ENCODE measurements at places on chromosomes 1 and 21.

GRCh38 chr1:10065344-10065685, 32.6 kb downstream of the UBE4B start:
- peak; percentile 32 for DNase-seq

DNA sequence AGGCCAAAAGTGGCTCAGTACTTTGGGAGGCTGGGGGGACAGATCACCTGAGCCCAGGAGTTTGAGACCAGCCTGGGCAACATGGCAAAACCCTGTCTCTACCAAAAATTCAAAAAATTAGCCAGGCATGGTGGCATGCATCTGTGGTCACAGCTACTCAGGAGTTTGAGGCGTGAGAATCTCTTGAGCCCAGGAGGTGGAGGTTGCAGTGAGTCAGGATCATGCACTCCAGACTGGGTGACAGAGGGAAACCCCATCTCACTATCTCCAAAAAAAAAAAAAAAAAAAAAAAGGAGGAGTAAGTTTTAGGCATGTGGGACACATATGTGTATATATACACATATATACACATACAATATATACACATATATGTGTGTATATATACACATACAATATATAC, 165.3 kb upstream of the DPYD start:
- no peak for DNase-seq

GRCh38 chr1:100543640-100544039, 5.7 kb downstream of the GPR88 start:
- DNase-seq, result no peak

- DNase-seq, result no peak
These were observed 32.0 kb upstream of the WASF2 start for GRCh38 chr1:27521861-27522431.

DNA sequence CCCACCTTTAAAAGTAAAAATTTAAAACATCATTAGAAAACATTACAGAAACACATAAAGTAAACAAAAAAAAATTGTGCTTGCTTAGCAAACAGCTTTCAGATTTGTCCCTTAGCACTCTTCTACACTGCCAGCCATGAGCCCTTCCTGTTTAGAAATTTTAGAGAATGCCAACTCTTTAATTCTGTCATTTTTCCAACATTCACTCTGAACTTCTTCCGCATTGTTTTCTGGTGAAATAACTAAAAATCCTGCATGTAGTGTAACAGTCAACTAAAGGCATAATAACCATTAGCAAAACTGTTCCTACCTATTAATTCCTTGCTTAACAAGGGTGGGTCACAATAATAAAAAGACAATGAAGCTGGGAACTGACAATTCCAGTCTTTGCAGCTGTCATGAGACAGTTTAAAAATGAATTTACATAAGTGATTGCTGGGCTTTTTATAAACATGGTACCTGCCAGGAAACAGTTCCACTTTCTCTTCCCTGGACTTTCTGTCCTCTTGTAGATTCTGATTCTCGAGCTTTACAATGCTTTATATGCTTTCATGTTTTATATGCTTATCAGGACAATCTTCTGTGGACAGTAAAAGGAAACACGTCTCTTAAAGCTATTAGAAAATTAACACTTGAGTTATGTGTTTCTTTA, 19.0 kb downstream of the GNG12 start:
- no peak for DNase-seq

DNA sequence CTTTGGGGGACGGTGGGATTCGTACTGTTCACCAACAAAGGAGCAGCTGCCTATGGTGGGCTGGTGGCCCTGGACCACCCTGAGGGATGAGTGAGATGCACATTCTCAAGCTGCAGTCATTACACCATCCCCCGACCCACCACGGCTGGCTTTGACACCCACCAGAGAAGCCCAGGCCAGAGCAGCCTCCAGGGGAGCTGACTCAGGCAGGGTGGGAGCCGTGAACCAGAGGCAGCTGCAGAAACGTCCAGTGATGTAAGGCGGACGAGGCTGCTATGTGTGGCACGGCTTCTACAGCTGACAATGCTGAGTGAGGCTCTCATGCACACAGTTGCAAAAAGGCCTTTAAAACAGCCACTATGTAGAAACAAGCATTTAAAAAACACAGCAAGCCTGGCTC, 40.1 kb downstream of the CHAF1B start:
- DNase-seq, result peak; percentile 18

DNA sequence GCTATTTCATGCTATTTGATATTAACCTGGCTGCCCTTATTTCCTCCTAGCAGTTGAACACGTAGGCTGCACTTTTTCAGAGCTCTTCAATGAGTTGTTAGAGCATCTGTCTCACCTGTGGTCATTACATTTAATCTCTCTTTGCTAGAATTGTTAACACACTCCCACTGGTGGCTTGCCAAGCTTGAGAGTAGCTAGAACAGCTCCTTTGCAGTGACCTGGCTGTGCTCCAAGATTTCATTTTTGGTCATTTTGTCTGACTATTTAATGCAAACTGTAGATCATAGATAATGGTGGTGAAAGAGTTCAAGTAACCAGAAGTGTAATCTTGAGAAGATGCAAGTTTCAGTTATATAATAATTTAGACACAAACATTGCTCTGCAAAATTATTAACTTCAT, 105.6 kb downstream of the LRRC7 start:
- DNase-seq, result no peak

DNA sequence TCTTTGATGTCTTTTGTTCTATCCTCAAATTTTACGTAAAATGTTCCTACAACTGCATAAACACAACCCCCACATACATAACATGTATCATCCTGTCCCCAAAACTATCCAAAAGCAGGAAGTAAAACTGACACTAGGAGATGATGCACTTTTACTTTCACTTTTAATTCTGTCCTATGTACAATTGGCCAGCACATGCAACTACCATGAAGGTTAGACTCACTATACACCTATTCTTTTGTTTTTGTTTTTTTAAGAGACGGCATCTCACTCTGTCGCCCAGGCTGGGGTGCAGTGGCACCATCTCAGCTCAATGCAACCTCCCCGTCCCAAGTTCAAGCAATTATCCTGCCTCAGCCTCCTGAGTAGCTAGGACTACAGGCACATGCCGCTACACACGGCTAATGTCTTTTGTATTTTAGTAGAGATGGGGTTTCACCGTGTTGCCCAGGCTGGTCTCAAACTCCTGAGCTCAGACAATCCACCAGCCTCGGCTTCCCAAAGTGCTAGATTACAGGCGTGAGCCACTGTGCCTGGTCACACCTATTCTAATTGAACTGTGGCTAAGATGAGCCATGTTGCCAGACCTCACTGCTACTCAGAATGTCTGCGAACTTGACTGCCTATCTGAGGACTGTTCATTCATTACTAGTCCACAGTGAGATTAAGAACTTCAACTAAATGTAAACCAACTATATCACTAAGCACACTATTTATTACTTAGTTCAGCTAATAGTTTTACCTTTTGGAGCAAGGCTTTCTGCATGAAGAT, 48.0 kb downstream of the TOR3A start:
- no peak for DNase-seq

- no peak for DNase-seq
These were observed 41.9 kb downstream of the SLC45A1 start for GRCh38 chr1:8359617-8360481.

GRCh38 chr1:10782491-10783244, 13.8 kb downstream of the CASZ1 start:
- DNase-seq, result peak; percentile 36

DNA sequence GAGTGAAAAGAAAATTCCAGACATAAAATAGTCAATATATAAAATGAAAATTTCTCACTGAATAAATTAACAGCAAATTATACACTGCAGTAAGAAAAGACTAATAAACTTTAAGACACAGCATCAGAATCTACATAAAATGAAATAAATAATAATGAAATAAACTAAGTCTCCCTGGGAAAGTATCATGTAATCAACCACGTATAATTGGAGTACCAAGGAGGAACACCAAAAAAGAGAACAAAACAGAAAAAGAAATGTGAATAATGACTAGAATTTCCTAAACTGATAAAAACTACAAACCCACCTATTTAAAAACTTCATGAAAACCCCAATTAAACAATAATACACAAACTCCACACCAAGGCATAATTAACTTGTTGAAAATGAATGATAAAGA, 43.6 kb downstream of the SASS6 start:
- DNase-seq, result no peak

GRCh38 chr1:62045574-62045973, 149.1 kb upstream of the L1TD1 start:
- DNase-seq, result no peak

DNA sequence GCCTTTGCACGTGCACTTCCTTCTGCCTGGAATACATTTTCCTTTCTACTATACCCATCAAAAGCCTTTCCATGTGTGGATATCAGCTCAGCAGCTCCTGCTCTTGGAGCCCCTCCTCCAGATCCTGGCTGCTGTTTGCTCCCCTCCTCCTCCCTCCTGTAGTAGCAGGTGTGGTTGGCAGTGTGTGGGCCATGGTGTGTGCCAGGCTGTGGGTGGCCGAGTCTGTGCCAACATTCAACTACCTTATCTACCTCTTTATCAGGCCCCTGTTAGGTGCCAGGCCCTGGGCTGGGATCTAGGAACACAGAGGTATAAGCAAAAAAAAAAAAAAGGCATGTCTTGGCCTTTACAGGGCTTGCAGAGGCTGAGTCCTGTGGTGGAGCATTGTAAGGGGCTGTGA, 180.6 kb upstream of the JUN start:
- DNase-seq, result no peak

GRCh38 chr1:52955129-52955970, 28.3 kb downstream of the SCP2 start:
- no peak for DNase-seq

- peak; percentile 92 for DNase-seq
These were observed 5.5 kb downstream of the C2CD2 start for GRCh38 chr21:41948078-41948895.

GRCh38 chr1:218886101-218886871, 287.4 kb upstream of the LYPLAL1 start:
- peak; percentile 50 for DNase-seq

DNA sequence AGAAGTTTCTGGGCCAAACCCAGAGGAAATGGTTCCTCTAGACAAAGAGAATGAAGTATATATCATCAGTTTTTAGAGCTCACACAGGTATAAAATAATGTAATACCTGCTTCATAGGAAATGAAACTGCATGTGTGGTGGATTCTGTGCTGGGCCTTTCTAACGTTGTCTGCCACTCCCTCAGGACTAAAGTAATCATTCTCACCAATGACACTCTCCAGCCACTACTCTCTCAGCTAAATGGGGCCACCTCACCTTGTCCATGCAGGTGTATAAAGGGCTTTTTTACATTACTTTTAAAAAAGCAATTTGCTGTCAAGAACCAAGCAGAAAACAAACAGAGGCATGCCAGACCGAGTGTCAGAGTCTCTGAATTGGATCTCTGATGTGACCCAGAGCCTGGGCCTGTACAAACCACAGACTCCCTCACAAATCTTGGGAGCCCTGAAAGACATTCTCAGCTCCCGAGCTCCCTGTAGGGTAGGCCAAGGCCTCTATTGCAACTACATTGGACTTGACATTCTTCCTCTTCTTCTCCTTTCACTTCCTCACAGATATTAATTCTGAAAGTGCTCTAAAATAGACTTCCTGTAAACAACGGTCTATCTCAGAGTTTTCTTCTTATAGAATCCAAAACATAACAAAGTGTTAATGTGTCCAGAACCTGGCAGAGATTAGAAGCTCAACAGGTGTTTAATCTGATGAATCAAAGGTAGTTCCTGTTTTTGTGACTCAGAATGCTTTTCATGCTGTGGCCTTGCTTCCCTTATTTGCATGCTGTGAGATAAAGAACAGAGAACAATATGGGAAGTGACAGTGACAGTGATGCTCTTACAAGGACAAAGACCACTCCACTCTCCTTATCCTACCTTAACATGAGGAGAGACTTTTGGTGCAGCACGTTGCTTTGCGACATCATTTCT, 8.6 kb downstream of the AIM2 start:
- no peak for DNase-seq

DNA sequence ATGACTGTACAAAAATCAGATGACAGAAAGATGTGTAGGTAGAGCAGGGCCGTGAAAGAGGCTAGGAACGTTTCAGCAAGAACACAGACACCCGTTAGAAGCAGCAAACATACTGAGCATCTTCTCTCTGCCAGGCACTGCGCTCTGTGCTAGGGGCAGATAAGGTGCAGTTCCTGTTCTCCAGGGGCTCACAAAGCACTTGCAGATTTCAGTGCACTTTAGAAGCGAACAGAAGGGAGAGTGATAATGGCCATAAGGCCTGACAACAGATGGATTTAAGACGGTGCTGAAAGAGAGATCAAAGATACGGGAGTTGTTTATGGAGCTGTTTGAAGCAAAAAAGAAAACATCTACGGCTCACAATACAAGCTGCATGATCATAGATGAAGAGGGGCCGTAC, 200.3 kb upstream of the FOXD3 start:
- DNase-seq, result no peak

DNA sequence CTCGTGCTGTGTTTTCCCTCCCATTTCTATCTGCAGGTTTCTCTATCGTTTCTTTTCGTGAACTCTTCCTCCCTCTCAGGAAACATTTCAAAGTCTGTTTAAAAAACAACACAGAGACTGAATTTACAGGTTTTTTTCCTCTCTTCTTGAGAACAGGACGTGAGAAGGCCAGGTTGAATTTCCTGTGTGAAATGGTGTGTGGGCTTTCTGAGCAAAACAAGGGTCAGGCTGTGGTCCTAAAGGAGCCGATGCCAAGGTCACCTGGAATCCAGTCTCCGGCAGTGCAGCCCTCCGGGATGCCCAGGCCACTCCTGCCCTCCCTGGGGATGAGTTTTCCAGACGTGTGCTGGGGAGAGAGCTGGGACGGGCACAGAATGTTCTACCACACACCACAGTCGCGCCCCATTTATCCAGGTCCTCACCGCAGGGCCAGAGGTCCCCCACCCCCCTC, 62.7 kb upstream of the RUNX3 start:
- DNase-seq, result no peak

GRCh38 chr1:8326265-8326664, 8.4 kb downstream of the SLC45A1 start:
- no peak for DNase-seq

- no peak for DNase-seq
These were observed 53.3 kb downstream of the AKNAD1 start for GRCh38 chr1:108803548-108803947.

DNA sequence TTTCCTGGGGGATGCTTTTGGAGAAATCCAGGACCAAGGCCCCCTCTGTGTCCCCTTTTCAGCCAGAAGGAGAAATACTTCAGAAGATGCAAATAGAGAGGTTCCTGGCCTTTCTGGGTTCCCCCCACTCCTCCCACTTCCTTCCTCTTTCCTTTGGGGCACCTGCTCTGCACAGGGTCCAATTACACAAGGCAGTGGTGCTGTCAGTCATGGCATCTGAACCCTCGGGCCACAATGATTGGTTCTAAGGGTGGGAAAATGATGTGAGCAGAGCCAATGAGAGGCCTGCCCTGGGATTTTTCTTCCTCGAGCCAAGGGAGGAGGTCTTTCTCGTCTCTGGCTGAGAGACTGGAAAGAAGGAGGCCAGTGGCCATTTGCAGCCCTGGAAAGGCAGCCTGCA, 282.2 kb downstream of the NPHP4 start:
- DNase-seq, result no peak

DNA sequence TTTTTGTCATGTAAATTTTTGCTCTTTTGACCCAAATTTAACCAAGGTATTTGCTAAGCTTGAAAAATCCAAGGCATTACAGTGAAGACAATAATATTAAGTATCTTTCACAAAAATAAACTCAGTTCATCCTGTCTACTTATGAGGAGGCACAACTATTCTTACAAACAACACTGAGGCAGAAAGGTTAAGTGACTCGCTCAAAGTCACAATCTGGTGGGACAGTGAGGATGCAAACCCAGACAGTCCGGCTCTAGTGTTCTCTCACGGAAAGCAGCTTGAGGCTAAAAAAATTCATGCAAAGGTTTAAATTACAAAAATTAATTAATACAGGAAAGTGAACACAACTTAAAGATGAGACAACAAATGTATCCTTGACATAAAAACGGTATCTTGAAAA, 125.3 kb downstream of the SIPA1L2 start:
- no peak for DNase-seq

GRCh38 chr1:28428990-28429520, 59.5 kb downstream of the PHACTR4 start:
- DNase-seq, result no peak
